ENCODE measurements at places on chromosomes 16 and 17.

GRCh38 chr17:10337976-10338375, 34.8 kb downstream of the MYH13 start:
- DNase-seq: no peak

DNA sequence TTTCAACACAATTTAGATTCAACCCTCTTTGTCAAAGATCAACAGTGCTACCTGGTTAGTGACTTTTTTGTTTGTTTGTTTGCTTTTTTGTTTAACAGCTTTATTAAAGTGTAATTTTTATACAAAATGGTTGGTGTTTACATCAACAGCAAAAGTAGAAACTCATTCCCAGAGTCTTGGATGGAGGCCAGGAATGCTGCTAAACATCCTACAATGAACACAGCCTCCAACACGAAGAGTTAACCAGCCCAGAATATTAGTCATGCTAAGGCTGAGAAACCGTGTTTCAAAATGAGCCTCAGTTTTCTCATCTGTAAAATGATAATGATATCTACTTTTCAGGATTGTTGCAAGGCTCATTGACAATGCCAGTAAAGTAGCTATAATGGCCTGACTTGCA, 211.0 kb upstream of the MAF start:
- DNase-seq: no peak

GRCh38 chr17:60905709-60906108, 228.1 kb downstream of the BCAS3 start:
- no peak for DNase-seq

- DNase-seq: no peak
Measured at GRCh38 chr16:49499869-49500610, 126.4 kb downstream of the C16orf78 start.

DNA sequence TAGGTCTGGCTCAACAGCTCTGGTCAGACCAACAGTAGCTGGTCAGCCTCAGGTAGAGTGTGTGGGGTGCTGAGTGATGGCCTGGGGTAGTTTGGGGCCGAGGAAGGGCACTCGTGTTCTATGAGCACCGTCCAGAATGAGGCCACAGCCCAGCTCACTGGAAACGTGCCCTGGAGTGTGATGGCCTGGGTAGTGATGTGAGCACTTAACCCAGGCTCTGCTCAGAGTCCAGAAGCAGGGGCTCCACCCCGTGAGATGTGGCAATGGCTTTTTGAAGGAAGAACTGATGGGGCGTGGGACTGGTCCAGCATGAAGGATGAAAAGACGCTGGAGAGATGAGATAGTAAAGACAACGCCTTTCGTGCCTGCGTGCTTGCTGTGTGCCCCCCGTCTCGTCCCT, 35.3 kb downstream of the NTN1 start:
- no peak for DNase-seq

DNA sequence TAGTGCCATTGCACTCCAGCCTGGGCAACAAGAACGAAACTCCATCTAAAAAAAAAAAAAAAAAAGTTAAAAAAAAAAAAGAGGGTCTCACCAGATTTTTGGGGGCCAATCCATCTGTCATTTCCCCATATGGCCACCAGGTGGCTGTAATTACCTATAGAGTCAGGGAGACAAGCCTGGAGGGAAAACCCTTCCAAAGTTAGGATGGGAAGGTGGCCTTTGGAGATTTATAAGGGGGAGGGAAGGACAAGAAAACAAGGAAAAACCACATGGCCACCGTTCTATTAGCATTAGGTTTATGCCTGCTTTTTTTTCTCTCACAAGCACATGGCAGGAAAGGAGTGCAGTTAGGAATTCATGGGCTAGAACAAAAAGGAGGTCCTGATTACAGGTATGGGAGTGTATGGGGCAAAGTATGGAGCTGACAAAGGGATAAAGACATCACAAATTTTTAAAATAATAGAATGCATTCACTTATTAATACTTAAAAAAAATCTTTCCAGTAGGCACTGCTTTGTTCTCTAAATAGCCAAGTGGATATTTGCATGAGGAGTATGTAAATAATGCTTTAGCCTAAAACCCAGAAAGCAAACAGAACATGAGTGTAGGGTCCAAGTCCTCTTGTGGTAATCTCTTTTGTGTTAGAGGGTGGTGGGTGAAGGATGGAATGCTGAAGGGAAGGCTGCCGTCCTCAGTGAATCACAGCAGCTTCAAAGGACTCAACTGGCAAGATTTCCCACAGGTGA, 5.1 kb downstream of the CYB5D1 start:
- DNase-seq: no peak

- no peak for DNase-seq
Measured at GRCh38 chr17:36877771-36878170, 59.5 kb upstream of the LHX1 start.

GRCh38 chr17:55334285-55334684, 69.5 kb downstream of the HLF start:
- DNase-seq: no peak

DNA sequence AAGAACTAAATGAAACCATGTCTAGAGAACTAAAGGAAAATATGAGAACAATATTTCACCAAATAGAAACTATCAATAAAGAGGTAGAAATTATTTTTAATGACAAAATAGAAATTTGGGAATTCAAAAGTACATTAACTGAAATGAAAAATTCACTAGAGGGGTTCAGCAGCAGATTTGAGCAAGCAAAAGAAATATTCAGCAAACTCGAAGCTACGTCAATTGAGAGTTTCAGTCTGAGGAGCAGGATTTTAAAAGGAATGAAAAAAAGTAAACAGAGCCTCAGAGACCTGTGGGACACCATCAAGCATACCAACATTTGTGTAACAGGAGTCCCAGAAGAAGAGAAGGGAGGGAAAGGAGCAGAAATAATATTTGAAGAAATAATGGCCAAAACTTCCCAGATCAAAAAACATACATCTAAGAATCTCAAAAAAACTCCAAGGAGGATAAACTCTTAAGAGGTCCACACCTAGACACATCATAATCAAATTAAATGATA, 38.3 kb downstream of the ZFP90 start:
- no peak for DNase-seq

GRCh38 chr17:27600471-27600870, 30.5 kb upstream of the LGALS9 start:
- DNase-seq: no peak

DNA sequence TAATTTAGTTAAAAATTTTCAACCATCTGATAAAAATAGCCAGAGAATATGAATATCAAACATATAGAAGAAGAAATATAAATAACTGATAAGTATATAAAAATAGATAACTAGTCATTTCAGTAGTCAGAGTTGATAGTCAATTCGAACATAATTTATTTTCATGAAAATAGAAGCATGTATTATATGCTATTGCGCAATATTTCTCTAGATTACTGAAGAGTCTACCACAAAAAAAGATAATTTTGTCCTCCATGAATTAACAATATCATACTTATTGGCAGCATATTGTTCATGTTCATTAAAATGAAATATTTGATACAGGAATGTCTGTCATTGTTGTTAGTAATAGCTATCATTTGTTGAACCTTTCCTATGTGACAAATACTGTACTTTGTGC, 376.2 kb upstream of the TOM1L1 start:
- DNase-seq: no peak

DNA sequence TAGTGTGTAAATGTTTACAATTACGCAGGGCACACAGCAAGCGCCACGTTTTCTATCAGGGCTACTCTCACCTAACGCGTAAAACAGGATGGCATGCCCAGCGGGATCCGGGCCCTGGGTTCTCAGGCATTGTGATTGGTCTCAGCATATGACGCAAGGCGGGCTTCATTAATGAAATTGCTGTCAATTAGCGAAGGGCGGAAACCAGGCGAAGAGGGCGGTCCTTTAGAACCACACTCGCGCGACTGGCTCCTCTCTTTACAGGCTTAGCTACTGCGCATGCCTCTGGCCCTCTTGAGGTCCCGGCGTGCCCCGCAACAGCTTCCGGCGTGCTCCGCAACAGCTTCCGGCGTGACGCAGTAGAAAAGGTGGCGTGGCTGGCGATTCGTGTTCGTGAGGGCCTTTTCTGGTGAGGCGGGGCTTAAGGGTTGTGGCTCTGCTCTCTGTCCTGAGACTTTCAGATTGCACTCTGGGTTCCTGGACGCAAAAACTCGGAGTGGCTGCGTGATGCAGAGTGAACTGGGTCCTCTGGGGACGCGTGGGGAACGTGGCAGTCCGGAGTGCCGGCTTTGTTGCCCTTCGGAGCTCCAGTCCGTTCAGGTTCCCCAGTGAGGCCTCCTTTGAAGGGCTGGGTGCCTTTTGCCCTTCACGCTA, 9.2 kb downstream of the OR2C1 start:
- DNase-seq: peak; percentile 74

DNA sequence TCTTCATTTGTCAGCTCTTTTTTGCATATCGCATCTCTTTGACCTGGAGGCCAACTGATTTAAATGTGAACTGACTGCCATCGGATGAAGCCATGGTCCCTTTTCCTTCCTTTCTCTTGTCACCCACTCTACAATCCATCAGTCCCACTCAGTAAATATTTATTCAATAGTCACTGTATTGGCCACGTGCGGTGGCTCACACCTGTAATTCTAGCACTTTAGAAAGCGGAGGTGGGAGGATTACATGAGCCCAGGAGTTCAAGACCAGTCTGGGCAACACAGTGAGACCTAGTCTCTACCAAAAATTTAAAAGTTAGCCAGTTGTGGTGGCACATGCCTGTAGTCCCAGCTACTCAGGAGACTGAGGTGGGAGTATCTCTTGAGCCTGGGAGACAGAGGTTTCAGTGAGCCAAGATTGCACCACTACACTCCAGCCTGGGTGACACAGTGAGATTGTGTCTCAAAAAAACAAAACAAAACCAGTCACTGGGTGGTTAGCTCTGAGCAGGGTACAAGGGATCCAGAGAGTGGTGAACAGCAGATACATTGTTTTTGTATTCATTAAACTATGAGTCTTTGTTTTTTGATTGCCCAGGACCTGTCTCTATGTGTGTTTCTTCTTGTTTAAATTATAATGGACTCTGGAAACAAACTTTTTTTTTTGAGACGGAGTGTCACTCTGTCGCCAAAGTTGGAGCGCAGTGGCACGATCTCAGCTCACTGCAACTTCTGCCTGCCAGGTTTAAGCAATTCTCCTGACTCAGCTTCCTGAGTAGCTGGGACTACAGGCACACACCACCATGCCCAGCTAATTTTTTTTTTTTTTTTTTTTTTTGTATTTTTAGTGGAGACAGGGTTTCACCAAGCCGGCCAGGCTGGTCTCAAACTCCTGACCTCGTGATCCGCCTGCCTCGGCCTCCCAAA, 6.9 kb downstream of the PHAF1 start:
- no peak for DNase-seq

- DNase-seq: no peak
Measured at GRCh38 chr16:86763819-86764218, 185.5 kb downstream of the FOXL1 start.

Data from T-helper 1 cell (primary cell).